Activated naive CD4-positive, alpha-beta T cell (primary cell): ENCODE measurements at places on chromosomes 12 and 14.

- DNase-seq: no peak
Measured at GRCh38 chr12:89947437-89948270, 239.0 kb upstream of the ATP2B1 start.

- no peak for DNase-seq
Measured at GRCh38 chr12:93226361-93226760, 151.4 kb upstream of the NUDT4 start.

- DNase-seq: no peak
Measured at GRCh38 chr12:131076791-131077747, 123.4 kb downstream of the ADGRD1 start.

GRCh38 chr12:132469423-132469822, 20.5 kb upstream of the FBRSL1 start:
- DNase-seq: no peak

- no peak for DNase-seq
Measured at GRCh38 chr12:101832030-101832429, 1.3 kb upstream of the GNPTAB start.

- no peak for DNase-seq
Measured at GRCh38 chr12:93380480-93381121, 2.9 kb downstream of the NUDT4 start.

GRCh38 chr12:60630796-60631195, 1035.0 kb downstream of the SLC16A7 start:
- no peak for DNase-seq

DNA sequence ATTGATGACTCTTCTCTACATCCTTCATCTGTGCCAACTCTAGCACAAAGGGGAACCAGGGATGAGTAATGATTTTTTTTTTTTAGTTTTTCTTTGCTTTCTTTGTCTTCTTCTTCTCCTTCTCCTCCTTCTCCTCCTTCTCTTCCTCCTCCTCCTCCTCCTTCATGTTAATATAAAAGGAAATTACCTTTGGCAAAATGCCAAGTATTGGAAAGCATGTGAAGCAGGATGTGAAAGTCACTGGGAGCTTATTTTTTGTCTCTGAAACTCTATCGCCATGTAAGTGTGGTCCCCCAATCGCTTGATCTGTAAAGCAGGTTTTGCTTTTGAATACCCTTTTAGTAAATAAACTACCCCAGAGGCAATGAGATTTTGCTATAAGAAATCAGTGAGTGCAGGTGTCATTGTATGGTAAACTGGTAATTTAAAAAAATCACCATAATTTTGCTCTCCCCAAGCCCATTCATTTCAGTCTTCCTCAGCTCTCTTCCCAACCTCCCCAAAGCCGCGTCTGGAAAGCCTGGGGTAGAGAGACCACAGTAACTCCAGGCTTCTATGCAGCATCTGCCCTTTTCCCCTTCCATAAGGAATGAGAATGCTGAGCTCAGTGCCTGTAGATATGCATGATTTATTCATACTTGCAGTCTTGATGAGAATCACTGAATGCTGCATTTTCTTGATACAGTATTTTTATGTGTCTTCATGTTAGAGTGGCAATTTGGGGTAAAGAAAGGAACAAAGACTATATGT, 388.7 kb downstream of the TMEM117 start:
- no peak for DNase-seq

DNA sequence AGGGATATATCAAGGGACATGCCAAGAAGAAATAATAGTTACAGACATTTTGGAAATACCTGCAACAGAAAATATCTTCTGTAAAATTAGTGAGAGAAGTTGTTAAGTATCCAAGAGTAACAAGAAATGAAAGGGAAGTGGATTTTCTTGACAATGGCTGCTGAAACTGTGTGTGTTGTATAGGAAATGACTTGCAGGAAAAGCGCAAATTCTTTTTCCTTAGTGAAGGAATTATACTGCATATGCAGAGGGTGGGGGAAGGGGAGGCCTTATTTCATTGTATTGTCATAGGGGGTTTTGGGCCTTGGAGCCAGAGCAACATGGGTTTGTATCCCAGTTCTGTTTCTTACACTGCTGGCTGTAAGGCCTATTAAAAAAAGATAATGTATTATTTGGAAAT, 84.4 kb upstream of the DDHD1 start:
- no peak for DNase-seq

- no peak for DNase-seq
Measured at GRCh38 chr12:32115404-32116104, 8.9 kb downstream of the BICD1 start.

- DNase-seq: no peak
Measured at GRCh38 chr12:15520083-15520482, 197.8 kb downstream of the PTPRO start.

GRCh38 chr12:94133964-94134795, 14.2 kb upstream of the PLXNC1 start:
- DNase-seq: no peak

DNA sequence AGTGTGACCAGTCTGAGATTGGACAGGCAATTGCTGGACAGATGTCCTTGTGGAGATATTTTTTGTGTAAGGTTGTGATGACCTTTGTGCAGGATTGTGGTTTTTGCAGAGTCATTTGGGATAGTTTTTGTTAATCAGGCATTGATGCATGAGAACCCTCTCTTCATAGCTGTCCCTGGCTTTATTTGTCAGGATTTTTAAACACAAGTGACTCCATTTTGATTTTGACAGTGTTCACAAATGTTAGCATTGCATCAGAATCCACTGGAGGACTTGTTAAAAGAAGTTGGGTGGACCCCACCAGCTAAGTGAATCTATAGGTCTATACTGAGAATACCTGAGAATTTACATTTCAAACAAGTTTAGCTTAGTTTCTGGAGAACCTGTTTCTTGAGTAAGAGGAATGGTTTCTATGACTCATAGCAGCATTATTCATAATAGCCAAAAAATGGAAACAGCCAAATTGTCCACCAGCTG, 11.8 kb downstream of the FNTB start:
- no peak for DNase-seq

- DNase-seq: no peak
Measured at GRCh38 chr12:104133866-104134265, 4.1 kb downstream of the NFYB start.

GRCh38 chr12:99039367-99040120, 394.5 kb downstream of the APAF1 start:
- DNase-seq: no peak

GRCh38 chr12:19008102-19008501, 121.4 kb upstream of the PLEKHA5 start:
- DNase-seq: no peak

DNA sequence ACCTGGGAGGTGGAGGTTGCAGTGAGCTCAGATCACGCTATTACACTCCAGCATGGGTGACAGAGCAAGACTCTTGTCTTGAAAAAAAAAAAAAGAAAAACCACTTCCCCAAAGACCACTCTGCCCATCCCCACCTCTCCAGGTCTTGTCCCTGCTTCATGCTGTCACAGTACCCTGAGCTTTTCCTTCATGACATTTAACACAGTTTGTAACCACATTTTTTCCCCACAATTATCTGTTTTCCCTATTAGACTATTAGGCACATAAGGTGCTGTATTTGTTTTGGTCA, 6.9 kb downstream of the HECTD1 start:
- no peak for DNase-seq

GRCh38 chr14:91753501-91754128, 21.7 kb upstream of the CATSPERB start:
- no peak for DNase-seq

DNA sequence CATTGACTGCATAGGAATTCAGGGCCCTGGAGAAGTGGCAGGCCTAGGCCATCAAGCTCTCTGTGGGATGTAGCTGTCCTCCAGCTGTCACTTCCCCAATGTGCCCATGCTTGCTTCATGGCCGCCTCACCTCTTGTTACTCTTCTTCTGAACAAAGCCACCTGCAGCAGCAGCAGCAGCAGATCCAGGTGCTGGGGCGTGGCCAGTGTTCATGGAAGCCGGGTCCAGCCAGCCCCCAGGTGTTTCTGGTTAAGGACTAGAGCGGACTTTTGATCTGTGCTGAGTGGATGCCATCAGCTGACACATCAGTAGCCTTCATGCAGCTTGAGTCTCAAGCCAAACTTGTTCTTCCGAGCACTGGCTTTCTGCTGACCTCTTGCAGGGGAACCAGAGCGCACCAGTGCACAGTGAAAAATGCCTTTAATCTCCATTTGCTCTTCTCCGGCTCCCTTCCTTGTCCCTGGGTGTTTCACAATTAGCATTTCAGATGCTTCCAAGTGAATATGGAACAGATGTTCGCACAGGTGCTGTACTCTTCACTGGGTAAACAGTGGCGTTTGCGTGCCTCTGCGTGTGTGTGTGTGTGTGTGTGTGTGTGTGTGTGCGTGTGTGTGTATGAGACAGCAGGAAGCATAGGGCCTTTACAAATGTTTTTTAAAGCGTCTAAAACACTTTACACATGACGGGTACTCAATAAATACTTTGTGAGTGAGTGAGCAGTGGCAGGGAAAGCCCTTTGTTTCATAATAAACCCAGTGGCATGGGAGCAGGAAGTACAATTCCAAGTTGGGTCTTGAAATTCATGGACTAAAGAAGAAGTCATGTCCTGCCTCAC, 20.1 kb downstream of the TPCN1 start:
- no peak for DNase-seq
